Left lung (tissue), 14 donors: ENCODE measurements at places on chromosomes 11 and 22. TPM values are rescaled to one million over a fixed set of nuclear protein-coding genes. Genes with fewer than 3 reads are reported as not detected.

CRYBB3 gene
- total RNA-seq, result 0.58 TPM

DNA sequence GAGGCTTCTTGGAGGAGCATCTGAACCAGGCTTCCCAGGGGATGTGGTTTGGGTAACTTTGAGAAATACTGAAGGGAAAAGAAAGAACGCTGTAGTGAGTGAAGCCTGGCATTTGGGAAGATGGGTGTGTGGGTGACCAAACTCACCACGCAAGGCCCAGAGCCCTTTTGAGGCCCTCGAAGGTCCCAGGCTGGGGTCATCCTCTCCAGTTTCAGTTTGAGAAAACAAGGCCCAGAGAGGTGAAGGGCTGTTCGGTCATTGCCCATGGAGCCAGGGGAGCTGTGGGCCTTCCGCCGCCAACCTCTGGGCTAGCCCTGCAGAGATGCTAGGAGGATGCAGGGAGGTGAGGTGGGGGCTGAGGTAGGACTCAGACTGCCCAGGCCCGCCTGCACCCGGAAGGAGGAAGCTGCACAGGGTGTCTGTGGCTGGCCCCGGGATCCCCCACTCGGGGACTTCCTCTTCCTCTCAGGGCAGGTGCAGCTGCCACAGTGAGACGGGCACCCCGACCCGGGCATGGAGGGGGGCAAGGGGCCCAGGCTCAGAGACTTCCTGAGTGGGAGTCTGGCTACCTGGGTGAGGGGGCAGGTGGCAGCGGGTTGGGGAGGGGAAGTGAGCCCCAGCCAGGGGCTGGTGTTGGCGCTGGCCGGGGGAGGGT, at the start of gene CCDC88B:
Gene CCDC88B, plus strand, starts transcription at position 451 of the 655 bp plus-strand sequence. Its CDS starts 63 bp downstream, at position 514.
- H3K4me1 ChIP-seq, result peaks cover 51% of the 10 kb centered on the region
- no peaks in the 10 kb centered on the region for H3K36me3 ChIP-seq
- no peak within 1 kb of the TSS for H3K27ac ChIP-seq
- no peaks in the 10 kb centered on the region for H3K27me3 ChIP-seq
- DNase-seq, result no peak

DNA sequence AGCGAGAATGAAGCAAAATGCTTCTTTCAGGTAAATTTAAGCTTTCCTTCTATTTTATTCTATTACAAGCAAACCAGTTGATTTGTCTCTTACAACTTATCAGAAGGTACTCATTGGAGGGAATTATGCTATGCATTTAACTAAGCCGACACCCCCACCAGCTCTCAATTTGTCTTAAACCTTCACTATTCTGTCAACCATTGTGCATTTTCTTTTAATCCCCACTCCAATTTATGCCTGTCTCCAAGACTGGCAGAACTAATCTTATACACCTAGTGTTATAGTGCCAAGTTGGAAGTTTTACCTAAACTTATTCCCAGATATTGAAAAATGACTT, 12.5 kb downstream of the TAF1D start:
- no peak for DNase-seq
- no peaks in the 10 kb centered on the region for H3K4me1 ChIP-seq
- H3K27ac ChIP-seq, result no peak overlapping the region
- H3K36me3 ChIP-seq, result peaks cover 94% of the 10 kb centered on the region

DNA sequence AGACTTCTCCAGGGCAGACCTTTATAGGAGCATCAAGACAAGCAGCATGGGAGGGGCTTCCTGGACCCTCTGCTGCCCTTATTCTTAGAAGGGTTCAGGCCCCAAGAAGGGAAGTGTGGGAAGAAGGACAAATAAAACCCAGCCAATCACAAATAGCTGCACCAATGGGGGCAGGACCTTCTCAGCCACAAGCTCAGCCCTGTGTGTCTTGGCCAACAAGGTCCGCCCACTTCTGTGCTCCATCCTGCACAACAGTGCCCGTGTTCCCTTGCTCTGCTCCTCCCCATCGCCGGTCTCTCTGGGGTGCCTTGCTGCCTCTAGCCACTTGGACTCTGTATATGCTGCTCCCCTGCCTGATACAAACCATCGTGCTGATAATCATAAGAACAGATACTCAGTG, 86.1 kb downstream of the NAT10 start:
- no peaks in the 10 kb centered on the region for H3K36me3 ChIP-seq
- no peak overlapping the region for H3K4me3 ChIP-seq
- no peak for DNase-seq

DNA sequence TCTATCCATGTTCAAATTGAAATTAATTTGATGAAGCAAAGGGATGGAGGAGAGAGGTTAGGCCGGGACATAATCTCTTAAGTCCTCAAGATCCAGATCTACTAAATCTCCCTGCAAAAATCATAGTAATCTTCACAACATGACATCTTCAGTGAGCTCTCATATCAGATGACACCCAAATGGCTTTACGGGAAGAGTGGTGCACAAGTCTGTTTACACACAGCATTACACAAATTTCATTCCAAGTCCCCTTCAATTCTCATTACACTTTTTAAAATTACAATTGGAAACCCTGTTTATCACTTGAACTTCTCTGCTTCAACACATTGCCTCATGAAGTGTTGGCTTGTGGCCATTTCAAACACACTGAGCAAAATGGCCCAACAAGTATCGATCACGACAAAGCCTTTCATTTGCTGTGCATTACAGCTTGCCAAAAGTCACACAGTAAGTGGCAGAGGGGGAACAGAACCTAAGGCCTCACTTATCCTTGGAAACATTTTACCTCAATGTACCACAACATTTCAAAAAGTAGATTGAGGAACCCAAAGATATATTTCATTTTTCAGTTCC, 17.9 kb upstream of the TPH1 start:
- no peaks in the 10 kb centered on the region for H3K27me3 ChIP-seq
- H3K4me3 ChIP-seq, result no peak overlapping the region
- no peak for DNase-seq
- no peaks in the 10 kb centered on the region for H3K4me1 ChIP-seq
- H3K36me3 ChIP-seq, result no peaks in the 10 kb centered on the region
